ENCODE measurements at places on chromosomes 12 and 14. TPM values are rescaled to one million over a fixed set of nuclear protein-coding genes. Genes with fewer than 3 reads are reported as not detected.

ASCL1 gene
- 0.17 TPM for total RNA-seq

SLC6A13 gene
- not detected for total RNA-seq

GRCh38 chr14:51806026-51807023, 54.1 kb upstream of the GNG2 start:
- no peaks in the 10 kb centered on the region for H3K36me3 ChIP-seq
- H3K4me3 ChIP-seq: no peak overlapping the region
- H3K27ac ChIP-seq: no peak overlapping the region
- no peak for DNase-seq

GRCh38 chr14:103730490-103731035, 15.0 kb downstream of the ZFYVE21 start:
- peaks cover 7% of the 10 kb centered on the region for H3K36me3 ChIP-seq
- no peak for DNase-seq
- no peak overlapping the region for H3K27ac ChIP-seq
- H3K4me1 ChIP-seq: no peaks in the 10 kb centered on the region

All from colonic mucosa (tissue), 4 donors.